CD4-positive, alpha-beta T cell treated with Interleukin-12 subunit alpha and Interleukin-12 subunit beta, for 1 hour (primary cell): ENCODE measurements at places on chromosomes 7 and 10.

- no peak for DNase-seq
Observed at GRCh38 chr10:69014171-69014570, 25.6 kb downstream of the KIFBP start.

DNA sequence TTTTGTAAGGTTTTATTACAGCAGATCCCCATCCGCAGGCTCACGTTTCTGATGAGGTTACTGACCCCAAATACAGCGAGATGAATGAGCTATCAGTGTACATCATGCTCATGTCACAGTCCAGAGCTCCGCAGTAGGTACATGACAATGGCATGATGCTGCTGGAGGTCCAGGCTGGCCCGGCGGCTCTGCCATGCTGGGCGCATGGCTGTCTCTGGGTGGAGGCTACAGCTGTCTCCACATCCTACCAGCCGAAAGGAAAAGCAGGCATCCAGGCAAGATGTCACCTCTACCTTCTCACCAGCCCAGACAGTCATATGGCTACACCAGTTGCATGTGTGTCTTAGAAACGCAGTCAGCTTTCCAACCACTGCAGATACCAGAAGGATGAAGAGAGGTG is 90.9 kb upstream of the RNF32 start:
- DNase-seq, result no peak

DNA sequence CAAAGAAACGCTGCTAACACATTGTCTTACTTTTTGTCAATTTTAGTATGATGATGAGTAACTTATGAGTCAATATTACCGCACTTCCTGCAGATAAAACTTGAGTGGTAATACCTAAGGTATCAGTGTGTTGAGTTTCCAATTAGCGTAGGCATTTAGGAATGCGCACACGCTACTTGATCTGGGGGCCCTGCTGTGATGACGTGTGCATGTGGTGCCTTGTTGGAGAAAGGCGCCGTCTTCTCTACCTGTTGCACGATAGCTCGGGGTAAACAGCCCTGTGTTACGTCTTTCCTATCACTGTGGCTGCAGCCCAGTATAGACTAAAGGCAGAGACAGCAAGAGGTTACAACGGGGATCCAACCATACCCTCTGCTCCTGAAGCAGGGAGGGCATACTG is 476.8 kb upstream of the ADARB2 start:
- no peak for DNase-seq

- no peak for DNase-seq
Observed at GRCh38 chr10:34262985-34263384, 552.1 kb downstream of the PARD3 start.

DNA sequence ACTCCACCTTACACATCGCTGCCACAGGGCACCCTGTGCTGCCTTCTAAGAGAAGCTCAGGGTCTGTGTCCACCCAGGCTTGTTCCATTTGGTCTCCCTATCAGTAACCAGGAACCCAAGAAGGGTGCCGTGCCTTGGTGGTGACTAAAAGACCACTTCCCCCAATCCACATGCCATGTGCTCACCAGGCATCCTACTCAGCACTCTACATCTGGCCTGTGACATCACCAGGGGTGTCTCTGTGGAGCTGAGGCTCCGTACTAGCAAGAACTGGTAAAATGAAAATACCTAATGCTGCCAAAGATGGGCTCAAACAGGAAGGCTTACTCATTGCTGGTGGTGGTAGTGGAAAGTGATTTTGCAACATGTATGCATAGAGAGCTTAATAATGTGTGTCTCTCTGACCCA is 19.0 kb upstream of the C10orf71 start:
- no peak for DNase-seq

DNA sequence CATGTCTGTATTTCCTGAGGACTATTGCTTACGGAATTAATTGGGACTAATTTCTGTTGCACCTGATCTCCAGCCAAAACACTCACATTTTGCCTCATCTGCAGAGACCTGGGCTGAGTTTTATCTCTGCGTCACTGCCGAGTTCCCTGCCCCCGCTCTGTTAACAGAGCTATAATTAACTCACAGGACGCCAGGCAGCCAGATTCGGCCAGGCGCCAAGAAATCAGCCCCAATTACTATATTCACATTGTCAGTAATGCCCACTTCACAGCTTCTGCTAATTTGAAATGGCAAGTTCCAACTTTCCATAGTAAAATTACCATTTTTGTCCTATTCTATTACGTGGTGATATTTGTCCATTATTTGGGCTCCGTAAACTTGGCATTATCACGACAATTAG is 130.5 kb downstream of the CUX1 start:
- no peak for DNase-seq

DNA sequence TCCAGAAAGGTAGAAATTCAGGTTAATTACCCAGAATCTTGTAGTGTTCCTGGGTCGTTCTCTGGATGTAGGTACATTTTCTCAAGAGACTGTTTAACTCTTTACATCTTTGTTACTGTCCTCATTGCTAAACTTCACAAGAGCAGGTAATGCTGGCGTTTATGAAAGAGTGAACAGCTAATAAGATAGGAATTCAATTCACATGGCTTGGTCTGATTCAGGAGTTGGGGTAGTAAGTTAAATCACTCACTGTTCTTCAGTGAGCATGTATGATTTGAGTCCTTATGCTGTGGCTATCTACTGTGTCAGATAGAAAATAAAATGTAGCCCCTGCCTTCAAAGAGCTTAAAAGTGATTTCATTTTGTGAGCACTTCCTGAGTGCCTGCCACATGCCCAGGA is 480.0 kb downstream of the LRMDA start:
- DNase-seq, result no peak

DNA sequence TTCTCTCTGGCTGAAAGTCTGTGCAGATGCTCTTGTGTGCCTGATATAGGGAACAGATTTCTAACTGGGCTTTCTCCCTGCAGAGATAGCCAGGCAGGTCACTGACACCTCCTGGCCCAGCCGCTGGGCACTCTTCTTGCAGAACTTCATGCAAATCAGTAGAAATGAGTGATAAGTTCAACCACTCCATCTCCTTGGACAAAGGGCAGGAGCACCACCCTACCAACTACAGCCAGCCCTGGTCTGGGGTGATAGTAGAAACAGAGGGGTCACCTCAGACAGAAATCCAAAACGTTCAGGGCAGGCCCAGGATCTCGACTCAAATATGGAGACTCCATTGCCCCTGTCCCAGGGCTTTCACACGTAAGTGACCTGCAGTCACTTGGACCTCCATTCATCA is 917.8 kb upstream of the ZNF722 start:
- no peak for DNase-seq

- DNase-seq, result no peak
Observed at GRCh38 chr10:67808704-67809103, 29.3 kb downstream of the DNAJC12 start.

DNA sequence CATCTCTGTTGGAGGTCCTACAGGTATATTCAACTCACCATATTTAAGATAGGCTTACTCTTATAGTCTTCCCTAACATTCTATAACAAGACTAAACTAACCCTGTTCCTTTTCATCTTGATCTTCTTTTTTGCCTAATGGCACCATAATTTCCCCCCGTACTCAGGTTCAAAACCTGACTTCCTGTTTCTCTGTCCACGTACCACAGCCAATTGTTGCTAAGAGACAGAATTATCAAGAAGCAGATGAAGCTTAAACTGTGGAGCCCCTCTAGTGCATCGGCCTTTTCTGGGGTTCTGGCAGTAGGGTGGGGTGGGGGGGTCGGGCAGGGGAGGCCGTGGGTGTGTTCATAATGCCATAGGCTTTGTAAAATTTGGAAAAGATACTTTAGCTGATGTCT is 109.2 kb downstream of the EVX1 start:
- no peak for DNase-seq

DNA sequence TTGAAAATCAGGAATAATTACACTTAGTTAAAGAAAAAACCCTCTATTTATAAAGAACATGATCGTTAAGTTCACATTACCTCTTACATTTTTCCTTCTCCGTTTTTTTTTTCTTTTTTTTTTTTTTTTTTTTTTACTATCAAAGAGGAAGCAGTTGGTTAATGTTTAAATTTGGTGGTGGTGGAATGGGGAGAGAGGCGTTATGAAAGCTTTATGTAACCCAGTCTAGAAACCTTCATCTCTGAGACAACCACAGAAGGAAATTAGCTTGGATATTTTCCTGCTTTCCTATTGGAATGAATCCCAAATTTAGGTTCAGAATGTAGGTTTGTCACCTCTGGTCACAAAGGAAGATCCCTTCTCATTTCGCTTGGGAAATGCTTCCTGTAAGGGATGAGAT is 31.5 kb upstream of the LHFPL3 start:
- no peak for DNase-seq

- DNase-seq, result no peak
Observed at GRCh38 chr10:28674782-28675181, 2.5 kb upstream of the BAMBI start.

DNA sequence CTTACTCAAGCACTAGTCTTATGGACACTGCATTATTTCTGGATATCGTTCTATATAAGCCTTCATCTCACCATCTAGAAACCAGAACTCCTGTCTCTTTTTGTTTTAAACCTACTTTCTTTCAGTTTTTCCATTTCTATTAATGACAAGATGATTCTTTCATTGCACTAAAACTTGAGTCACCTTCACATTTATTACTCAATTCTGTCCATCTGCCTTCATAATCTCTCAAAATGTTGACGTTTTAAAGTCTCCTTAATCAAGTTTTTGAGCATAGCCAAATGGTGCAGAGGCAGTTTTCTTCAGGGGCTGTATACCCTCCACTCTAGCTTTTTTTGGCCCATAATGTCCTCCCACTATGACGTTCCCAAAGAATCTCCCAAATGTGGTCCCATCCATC is 17.6 kb downstream of the STAM start:
- DNase-seq, result no peak

- no peak for DNase-seq
Observed at GRCh38 chr10:77500754-77501151, 136.9 kb downstream of the KCNMA1 start.

DNA sequence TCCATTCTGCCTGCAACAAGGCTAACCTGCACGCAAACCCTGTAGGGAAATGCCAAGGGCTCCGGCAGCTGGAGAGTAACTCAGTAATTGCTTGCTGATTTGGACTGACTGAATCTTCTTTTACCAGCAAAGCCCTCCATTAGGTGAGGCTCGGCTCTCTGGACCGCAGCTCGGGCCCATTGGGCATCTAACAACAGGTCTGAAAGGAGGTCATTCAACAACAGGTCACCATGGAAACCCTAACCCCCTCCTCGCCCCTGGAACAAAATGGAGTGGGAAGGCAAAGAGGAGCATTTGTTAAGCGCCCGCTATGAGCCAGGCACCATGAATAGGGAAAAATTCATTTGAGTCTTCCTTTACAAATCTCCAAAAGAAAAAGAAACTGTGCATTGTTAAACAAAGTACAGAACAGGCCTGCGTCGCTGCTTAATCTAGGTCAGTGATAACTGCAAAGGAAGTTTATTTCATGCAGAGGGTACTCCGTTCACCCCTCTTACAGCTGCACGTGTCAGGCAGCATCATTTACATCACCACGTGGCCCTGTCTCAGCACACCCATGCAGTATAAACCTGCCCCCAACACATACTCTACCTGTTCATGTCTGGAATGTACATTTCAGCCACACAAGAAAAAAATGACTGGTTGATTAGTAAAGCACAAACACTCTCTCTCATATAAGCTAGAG is 248.8 kb upstream of the NEBL start:
- no peak for DNase-seq

DNA sequence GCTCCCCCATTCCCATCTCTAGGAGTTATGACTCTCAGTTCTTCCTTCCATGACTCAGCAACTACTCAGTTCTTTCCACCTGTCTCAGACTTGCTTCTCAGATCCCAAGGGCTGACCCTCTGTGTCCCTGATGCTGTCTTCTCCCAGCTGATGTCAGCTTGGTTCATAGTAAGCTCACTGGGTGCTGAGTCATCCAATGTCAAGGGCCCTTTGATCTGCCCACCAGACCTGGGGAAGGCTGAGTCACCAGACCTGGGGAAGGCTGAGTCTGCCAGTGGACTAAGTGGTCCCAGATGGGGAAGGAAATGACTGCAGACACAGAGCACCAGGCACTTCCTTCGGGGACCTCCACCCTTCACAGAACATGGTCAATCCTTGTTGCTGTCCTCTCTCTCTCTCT is 76.1 kb upstream of the ZEB1 start:
- no peak for DNase-seq

GRCh38 chr10:69661414-69662172 is 31.5 kb downstream of the FAM241B start:
- no peak for DNase-seq

DNA sequence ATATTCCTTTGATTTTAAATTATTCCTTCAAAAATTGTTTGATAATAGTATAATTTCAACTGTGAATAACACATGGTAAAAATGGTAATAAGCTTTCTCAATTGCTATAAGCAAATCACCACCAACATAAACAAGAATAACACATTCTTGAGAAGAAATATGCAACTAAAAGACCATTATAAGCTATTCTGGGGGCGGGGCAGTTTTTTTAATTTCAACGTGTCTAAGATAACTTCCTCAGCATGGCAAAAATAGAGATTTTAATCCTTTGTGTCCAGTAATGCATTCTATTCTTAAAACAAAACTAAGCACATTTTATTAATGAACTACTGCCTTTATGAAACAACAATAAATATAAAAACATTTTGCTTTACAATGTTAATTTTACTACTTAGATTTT is 1.5 kb downstream of the DNAJC12 start:
- no peak for DNase-seq

- peak; percentile 54 for DNase-seq
Observed at GRCh38 chr10:30671026-30671616, 41.6 kb upstream of the LYZL2 start.

DNA sequence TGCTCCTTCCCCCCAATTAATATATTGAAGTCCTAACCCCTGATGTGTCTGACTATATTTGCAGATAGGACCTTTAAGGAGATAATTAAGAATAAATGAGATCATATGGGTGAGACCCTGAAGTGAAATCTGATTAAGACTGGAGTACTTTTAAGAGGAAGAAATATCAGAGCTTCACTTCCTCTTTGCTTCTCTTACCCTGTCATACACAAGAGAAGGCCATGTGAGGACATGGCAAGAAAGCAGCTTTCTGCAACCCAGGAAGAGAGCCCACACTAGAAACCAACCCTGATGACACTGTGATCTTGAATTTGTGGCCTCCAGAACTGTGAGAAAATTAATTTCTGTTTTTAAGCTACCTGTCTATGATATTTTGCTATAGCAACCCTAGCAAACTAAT is 44.2 kb downstream of the JMJD1C start:
- DNase-seq, result peak; percentile 34

GRCh38 chr10:105274556-105275070 is 633.5 kb downstream of the SORCS3 start:
- no peak for DNase-seq

- DNase-seq, result no peak
Observed at GRCh38 chr7:41837916-41838315, 135.0 kb upstream of the INHBA start.

GRCh38 chr7:85261336-85261735 is 74.5 kb upstream of the SEMA3D start:
- DNase-seq, result no peak
